Stimulated activated CD4-positive, alpha-beta T cell treated with anti-CD3 and anti-CD28 coated beads, Interleukin-15, amount 100 ng/mL, for 1 hour (primary cell): ENCODE measurements at places on chromosomes 1 and 21.

DNA sequence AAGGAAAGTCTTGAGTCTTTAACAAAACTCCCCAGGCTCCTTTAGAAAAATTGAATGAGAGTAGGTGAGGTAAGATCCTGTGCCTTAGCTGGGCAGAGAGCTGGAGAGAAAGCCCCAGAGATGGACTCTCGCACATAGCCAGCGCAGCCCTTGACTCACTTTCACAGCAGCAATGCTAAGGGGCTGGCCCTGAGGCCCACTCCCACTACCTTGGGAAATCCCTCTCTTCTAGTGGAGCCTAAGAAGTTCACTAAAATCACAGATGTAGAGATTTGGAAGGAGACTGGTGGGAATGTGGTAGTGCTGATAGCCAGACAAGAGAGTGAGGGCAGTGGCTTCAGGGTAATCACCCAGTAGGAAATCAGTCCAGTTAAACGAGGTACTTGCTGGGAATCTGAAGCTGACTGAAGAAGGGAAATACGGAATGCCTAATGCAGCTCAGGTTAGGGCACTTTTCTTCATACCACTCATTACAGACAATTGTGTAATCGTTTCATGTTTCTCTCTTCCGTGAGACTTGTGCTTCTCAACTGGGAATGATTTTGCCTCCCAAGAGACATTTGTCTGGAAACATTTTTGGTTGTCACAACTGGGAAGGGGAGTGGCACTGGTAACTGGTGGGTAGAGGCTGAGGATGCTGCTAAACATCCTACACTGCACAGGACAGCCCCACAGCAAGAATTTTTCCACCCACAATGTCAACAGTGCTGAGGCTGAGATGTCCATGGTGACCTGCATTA, 42.4 kb upstream of the LRRC8C start:
- DNase-seq = no peak

- DNase-seq = peak; percentile 59
Observed at GRCh38 chr1:23528250-23528978, 2.6 kb downstream of the E2F2 start.

GRCh38 chr1:245984390-245985155, 522.5 kb downstream of the SMYD3 start:
- DNase-seq = no peak

DNA sequence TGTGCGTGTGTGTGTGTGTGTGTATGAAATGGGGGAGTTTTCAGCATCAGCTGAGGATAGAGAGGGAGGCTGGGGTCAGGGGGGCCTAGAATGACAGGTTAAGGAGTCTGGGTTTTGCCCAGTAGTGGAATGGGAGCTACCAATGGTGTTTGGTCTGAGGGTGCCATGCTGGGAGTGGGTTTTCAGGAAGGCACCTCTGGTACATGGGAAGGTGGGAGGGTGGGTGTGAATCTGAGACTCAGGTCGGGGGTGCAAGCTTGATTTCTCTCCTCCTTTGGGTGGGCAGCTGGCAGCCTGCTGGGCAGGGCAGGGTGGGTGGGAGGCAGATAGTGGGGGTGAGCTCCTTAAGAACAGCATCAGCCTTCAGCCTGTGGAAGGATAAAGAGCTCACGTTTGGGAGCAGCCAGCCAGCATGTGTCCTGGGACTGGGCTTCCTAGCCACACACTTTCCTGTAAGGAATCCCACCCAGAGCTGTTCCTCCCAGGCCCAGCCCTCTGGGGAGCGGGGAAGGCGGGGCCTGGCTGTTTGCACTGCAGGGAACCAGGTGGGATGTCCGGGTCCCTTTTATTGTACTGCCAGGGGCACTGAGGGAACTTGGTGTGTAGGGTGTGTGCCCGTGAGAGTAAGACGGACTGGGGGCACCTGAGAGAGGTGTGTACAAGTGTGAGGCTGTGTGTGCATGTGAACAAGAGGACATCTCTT, 152.8 kb downstream of the FOXD2 start:
- DNase-seq = no peak

DNA sequence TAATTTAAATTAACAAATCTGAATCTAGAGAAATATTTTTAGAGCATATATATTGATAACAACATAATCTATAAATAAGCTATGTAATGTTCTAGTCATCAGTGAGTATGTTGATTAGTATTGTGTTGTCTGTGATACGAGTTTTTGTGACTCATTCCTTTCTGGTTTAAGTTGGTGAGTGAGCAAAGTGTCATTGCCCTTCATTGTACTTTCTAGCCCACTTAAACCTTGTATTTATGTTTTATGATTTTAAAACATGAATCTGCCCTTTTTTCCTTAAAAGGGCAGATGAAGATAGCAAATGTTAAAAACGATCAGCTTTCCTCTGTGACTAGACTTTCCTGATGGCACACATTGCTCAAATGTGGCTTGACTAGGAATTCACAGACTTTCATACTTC, 38.5 kb downstream of the MACO1 start:
- no peak for DNase-seq

DNA sequence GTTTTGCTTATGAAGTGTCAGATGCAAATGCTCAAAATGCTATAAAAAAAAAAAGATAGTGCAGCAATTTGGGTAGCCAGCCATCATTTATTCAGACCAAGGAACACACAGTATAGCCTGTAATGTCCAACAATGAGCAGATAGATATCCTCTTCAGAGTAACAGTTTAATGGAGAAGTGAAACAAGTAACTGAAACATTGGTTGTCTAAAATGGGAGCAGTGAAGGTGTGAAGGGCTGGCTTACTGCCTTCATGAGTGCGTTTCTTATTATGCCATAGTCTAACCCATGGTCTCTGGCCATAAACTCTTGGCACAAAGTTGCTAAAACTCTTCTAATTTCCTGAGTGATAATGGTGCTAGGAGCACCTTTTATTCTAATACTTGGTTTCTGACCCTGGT, 11.4 kb downstream of the RGS5 start:
- no peak for DNase-seq

GRCh38 chr1:27372022-27372807, 2.4 kb downstream of the FCN3 start:
- DNase-seq = no peak
